KBM-7 (cell line): ENCODE measurements at places on chromosomes 5 and 9.

DNA sequence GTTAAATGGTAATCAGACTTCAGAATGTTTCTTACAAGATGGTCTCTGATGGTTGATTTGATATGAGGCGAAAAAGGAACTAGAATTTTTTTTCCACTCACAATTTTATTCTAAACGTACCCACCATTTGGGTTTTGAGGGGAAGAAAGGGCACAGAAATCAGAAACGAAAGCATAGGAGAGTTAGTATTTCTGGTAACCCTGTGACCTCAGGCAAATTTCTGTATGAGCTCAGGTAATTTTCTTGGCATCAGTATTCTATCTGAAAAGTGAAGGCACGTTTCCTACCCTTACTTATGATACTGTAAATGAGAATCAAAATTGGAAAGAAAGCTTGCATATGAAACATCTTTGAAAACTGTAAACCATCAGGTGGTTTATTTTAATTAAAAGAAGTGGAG, 26.5 kb downstream of the TMEFF1 start:
- no peak for DNase-seq

- no peak for DNase-seq
These were observed at the start of gene DBN1 for GRCh38 chr5:177473443-177474001. Gene DBN1, minus strand, starts transcription at chr5:177473634. Its CDS starts 113 bp downstream, at chr5:177473521.

DNA sequence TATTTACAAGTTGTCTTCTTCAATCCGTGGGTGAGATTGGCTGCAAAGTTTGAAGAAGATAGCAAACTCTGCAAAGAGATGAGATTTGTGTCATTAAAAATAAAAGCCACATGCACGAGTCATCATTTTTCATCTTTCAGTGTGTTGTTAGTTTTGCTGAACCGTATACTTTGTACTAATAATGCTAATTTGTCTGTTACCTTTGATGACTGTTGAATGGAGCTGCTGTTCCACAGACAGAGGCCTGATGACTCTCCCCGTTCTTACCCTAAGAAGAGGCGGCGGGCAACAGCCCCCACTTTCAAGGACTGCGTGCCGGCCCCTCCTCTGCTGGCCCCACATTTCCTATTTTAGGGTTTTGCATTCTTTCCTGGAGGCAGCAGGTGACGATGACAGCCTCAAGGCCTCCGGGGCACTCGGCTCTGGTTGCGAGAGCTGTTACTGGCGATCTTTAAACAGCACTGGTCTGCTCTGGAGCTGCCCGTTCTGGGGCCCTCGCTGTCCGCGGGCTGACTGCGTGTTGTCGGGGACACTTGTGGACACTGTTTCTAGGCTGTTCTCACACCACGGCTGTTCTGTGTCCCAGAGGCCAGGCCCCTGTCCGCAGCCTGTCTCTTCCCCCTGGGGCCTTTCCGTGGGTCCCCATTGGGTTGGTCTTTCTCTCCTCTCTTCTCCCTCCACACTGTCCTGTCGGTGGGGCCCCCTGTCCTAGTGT, 35.1 kb downstream of the NDUFS6 start:
- DNase-seq, result no peak

GRCh38 chr9:71146511-71146910, 25.1 kb upstream of the TRPM3 start:
- peak; percentile 58 for DNase-seq

DNA sequence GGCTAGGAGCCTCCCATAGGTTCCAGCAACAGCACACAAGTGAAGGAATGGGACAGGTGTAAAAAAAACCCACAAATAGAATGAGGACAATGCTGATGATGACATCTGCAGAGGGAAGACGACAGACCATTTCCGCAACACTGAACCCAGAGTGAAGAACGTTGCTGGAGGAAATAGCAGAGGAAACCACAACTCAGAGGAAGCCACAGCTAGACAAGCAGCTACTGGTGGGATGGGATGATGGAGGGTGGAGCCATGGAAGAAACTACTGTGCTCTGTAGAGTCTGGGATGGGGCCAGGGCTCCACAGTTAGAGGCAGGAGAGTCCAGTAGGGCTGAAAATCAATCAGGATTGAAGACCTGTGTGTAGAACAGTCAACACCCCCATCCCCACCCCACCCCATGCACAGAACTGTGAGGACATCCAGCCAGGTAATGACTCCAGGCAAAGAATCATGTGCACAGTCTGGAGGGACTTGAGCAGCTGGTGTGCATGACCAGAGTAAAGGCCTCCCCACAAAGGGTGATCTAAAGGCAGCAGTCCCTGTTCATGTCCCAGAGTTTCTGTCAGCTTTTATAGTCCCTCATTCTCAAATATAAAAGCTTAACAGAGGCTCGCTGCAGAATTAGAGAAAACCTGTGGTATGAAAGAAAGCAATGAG, 65.2 kb upstream of the SPIN1 start:
- peak; percentile 92 for DNase-seq

- DNase-seq, result peak; percentile 10
These were observed 66.8 kb upstream of the SMC2 start for GRCh38 chr9:104027295-104027694.

- no peak for DNase-seq
These were observed 60.6 kb downstream of the COMMD10 start for GRCh38 chr5:116145416-116145815.
